ENCODE measurements at places on chromosomes 6 and 20.

GRCh38 chr6:155324172-155324571 is 9.9 kb upstream of the TFB1M start:
- no peak for DNase-seq

- DNase-seq, result no peak
Observed at GRCh38 chr6:156703719-156704118, 73.5 kb upstream of the ARID1B start.

- DNase-seq, result peak; percentile 58
Observed at GRCh38 chr20:32189691-32190615, 17.6 kb downstream of the PLAGL2 start.

DNA sequence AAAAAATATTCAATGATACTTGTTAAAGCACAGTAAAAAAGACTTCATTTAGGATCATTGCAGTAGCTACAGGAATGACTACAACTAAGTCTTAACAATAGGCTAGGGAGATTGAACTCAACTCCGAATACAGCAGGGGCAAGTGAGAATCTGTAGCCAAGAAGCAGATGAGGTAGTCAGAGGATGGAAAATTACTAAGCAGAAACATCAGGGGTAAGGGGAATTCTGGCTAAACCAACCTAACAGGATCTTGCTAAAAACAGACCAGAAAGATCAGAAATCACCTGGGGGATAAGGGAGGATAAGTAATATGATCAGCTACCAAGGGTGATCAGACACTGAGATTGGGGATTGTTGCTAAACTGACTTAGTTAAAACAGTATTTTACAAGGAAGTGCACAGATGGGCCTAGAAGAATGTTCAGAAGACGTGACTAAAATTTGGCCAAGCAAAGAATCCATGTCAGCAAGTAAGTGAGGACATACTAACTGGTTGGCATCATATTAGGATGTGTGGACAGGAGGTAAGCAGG is 217.5 kb downstream of the TENT5A start:
- no peak for DNase-seq

- DNase-seq, result peak; percentile 0
Observed at GRCh38 chr6:24431045-24431451, 28.3 kb downstream of the MRS2 start.

DNA sequence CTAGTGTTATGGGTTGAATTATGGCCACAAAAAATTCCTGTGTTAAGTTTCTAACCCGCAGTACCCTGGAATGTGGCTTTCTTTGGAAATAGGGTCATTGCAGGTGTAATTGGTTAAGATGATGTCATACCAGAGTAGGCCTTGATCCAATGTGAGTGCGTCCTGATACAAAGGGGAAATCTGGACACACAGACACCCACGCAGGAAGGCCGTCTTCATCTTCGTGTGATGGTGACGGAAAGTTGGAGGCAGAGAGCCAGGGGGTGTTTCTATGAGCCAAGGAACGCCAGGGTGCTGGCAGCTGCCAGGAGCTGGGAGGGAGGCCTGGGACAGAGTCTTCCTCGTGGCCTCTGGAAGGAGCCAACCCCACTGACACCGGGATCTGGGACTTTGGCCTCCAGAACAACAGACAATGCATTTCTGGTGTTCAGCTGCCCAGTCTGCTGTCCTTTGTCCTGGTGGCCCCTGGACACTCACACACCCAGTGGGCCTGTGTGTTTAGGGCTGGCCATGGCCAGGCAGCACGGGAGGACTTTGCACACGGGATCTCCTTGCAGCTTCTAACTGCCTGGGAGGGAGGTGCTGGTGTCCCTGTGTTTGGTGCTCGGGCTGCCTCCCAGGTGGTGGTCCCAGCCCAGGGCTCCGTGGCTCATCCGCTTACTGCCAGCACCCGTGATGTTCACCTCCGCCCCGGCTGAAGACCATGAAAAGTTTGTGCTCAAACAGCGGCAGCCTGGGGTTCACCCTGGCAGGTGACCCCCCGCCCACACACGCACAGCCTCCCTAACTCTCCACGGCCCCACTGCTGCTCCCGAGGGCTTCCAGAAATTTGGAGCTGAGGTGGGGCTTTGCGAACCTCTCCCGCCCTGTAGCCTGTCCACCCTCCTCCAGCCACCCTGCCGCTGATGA is 53.4 kb upstream of the GATA5 start:
- no peak for DNase-seq

DNA sequence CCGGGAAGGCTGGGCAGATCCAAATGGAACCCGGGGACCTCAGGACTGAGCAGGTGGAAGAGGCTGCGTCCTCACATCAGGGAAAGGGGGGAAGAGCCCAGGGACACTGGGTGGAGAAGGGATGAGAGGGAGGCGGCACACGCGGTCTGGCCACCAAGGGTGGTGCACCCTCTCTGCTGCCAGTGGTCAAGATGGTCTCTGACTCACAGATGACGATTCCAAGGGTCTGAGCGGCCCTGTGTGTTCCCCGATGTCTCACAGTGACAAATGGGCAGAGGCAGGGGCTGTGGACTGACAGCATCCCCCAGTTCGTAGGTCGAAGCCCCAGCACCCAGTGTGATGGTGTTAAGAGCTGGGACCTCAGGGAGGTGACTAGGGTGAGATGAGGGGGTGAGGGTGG is 32.1 kb downstream of the SLCO4A1 start:
- no peak for DNase-seq

GRCh38 chr20:12869669-12870068 is 139.1 kb upstream of the SPTLC3 start:
- no peak for DNase-seq
